Omental fat pad (tissue), 4 donors: ENCODE measurements at places on chromosomes 16 and 17.

- DNase-seq, result no peak
Observed at GRCh38 chr17:78672005-78672404, 94.8 kb upstream of the DNAH17 start.

DNA sequence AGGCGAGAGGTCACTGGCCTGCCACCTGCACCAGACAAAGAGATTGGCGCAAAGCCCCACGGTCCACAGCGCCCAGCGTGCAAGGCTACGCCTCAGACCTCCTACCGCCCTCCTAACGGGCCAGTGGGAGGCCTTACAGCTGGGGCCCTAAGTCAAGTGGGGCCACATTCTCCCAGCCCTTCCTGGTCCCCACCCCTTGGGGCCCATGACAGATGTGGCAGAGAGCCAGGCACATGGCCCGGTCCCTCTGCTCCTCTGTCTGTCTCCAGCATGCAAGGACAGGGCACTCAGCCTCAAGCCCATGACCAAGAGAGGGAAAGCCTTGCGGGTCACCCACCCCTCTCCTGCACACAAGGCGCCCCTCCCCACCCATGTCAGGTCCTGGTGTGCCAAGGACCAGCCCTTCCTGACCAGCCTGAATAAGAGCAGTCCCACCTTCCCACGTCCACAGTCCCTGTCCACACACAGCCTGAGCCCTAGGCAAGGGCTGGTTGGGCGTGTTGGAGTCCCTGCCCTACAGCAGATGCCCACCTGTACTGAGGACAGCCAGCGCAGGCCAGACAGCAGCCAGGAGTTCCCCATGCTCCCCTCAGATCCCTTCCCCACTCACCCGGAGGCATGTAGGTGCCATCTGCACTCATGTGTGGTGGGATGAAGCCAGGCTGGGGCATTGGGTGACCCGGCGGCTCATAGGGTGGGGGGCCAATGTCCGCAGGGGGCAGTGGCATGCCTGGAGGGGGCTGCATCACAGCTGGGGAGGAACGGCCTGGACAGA is 25.3 kb downstream of the CDIP1 start:
- DNase-seq, result no peak

GRCh38 chr16:75617121-75617520 is 6.0 kb downstream of the ADAT1 start:
- DNase-seq, result no peak

DNA sequence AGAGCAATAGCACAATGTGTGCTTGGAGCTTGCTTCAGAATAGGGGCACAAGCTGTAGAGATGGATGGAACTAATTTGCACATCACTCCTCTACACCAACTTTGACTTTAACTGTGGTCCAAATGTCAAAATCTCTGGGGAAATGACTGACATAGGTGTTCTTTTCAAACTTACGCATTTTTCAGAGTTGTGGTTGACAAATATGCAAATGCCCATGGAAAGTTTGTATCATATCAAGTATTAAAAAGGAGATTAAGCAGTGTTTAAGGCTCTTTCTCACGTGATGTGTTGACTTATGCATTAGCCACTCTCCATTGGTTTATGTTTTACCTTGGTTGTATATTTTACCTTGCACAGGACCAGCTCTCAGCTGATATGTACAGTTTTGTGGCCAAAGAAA is 77.1 kb downstream of the ELAC2 start:
- no peak for DNase-seq

GRCh38 chr16:82748026-82748425 is 121.3 kb downstream of the CDH13 start:
- DNase-seq, result no peak

- no peak for DNase-seq
Observed at GRCh38 chr17:42201458-42201772, 7.1 kb upstream of the GHDC start.

GRCh38 chr16:86580063-86580790 is 1.9 kb downstream of the FOXL1 start:
- no peak for DNase-seq

- no peak for DNase-seq
Observed at GRCh38 chr17:77501101-77501566, 360.4 kb downstream of the SEC14L1 start.

DNA sequence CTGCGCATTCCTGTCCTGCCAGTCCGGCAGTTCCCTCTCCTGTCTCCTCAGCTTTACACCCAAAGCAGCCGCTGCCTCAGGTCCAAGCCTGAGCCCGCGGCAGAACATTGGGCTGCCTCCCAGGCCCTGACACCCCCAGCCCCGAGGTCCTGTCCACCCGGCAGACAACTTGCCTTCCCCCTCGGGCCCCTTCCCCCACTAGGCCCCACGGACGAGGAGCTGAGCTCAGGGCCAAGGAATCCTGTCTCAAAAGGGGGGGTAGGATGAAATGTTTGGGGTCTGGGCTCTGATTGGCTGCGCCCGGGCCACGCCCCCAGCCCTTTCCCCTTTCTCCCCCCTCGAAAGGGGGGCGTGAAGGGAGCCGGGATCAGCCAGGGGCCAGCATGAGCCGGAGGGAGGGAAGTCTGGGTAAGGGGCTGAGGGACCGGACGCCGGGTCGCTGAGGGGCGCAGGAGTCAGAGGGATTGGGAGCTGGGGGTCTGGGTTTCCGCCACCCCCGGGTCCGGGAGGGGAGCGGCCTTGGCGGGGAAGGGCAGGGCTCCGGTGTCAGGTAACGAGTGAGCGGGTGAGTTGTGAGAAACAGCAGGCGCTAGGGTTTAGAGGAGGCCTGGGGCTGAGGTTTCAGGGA is at the start of gene CTF1:
CTF1 (plus strand) TSS at position 354 of the 628 bp plus-strand sequence; CDS start at position 384, 30 bp downstream.
- DNase-seq, result no peak

- DNase-seq, result no peak
Observed at GRCh38 chr17:55330344-55330933, 65.7 kb downstream of the HLF start.

- no peak for DNase-seq
Observed at GRCh38 chr17:66443166-66443565, 140.8 kb downstream of the PRKCA start.

DNA sequence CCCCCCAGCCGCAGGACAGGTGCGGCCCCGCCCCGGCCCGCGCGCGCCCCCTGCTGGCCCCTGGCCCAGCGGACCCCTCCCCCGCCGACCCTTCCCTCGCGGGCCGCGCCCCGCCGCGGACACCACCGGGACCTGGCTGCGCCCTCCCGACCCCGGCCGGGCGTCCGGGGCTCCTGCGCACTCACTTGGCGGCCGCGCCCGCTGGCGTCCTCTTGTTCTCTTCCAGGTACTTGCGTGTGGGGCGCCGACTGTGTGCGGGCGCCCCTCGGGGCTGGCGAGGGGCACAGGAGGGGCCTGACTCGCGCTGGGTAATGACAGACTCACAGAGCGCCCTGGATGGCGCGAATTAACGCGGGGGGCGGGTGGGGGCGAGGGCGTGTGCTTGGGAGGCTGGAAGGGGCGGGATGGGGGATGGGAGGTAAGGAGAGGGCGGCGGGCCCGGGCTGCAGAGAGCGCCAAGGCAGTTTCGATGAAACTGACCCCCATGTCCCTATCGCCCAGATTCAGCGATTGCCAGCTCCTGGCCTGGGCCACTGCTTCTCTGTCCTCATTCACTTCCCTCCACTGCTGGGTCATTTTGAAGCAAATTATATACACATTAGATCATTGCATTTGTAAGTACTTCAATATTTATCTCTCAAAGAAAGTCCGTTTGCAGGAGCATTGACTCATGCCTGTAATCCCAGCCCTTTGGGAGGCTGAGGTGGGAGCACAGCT is 445 bp upstream of the DBNDD1 start:
- DNase-seq, result no peak

DNA sequence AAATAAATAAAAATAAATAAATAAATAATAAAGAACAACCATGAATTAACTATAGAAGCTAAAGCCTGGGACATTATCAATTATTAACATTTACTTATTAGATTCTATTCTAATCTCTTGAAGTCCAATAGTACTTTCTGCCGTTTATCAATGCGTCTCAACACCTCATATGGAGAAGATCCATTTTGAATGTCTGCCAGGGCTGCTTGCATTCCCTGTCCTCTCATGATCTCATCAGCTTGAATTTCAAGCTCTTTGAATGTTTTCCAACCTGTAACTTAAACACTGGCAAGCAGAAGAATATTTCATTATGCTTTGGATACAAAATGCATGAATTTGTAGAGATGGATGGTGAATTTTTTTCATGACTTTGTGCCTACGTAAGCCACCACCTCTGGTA is 191.9 kb upstream of the ANKFN1 start:
- DNase-seq, result no peak

DNA sequence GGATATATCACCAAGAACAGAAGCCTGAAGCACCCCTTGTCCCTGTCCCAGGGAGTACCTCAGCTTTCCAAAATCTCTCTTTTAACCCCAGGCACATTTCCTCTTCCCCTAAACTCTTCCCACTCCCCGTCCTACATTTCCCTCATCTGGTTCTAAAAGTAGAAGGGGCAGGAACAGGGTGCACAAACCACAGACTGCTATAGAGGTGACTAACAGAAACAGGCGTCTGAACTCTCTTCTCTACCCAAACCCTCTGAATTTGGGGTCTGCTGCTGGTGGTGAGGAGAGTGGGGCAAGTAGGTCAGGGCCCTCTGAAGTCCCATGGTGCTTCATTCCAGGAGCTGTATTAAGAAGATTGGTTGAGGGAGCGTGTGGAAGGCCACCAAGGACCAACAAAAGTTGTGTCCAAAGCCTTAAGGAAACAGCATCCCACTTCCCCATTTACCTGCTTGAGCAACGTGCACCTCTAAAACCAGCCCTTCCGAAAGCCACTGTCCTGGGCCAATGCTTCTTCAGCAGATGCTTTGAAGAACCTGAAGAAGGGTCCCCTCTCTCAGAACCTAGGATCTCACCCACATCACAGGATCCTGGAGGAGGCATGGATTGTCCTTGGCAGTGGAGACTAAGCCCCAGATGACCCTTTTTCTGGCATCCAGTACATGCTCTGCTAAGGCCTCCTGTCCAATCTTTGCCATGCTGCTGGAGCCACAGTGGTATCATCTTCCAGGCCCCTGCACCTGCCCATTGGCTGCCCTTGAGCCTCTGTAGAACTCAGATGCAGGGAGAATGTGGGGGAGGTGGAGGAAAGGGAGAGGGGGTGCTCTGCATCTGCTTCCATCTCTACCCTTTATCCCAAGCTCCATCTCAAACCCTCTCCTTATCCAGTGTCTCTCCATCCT is 5.7 kb upstream of the NR1D1 start:
- DNase-seq, result no peak

GRCh38 chr17:10797476-10798328 is 6.2 kb downstream of the TMEM238L start:
- no peak for DNase-seq

- DNase-seq, result no peak
Observed at GRCh38 chr16:80792031-80792430, 12.4 kb downstream of the CDYL2 start.

DNA sequence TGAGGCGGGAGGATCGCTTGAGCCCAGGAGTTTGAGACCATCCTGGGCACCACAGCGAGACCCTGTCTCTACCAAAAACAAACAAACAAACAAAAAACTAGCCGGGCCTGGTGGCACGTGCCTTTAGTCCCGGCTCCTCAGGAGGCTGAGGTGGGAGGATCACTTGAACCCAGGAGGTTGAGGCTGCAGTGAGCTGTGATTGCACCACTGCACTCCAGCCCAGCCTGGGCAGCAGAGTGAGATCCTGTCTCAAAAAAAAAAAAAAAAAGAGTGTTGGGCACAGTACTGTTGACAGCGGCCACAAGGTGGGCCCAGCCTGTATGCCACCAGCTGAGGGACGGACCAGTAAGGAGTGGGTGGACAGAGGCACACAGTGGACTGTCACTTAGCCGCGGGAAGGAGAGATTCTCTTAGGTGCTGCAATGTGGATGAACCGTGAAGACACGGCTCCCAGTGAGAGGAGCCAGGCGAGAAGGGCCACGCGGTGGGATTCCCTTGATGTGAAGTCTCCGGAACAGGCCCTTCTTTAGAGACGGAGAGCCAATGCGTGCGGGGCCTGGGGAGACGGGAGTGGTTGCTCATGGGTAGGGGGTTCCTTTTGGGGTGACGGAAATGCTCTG is 31.1 kb downstream of the GSE1 start:
- DNase-seq, result no peak

DNA sequence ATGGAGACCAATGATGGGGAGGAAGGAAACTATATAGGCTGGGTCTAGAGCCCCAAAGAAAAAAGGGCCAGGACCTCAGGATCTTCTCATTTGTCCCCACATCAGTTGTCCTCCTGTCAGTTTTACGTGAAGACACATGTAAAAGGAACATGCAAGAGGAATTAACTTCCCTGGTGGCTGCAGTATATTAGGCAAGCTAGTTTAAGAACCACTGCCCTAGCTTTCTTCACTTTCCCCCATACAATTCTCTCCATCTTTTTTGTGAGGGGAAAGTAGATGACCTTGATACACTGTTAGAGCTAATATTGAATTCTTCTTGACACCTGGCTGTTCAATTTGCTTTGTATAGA is 2.3 kb downstream of the MAP3K3 start:
- no peak for DNase-seq

DNA sequence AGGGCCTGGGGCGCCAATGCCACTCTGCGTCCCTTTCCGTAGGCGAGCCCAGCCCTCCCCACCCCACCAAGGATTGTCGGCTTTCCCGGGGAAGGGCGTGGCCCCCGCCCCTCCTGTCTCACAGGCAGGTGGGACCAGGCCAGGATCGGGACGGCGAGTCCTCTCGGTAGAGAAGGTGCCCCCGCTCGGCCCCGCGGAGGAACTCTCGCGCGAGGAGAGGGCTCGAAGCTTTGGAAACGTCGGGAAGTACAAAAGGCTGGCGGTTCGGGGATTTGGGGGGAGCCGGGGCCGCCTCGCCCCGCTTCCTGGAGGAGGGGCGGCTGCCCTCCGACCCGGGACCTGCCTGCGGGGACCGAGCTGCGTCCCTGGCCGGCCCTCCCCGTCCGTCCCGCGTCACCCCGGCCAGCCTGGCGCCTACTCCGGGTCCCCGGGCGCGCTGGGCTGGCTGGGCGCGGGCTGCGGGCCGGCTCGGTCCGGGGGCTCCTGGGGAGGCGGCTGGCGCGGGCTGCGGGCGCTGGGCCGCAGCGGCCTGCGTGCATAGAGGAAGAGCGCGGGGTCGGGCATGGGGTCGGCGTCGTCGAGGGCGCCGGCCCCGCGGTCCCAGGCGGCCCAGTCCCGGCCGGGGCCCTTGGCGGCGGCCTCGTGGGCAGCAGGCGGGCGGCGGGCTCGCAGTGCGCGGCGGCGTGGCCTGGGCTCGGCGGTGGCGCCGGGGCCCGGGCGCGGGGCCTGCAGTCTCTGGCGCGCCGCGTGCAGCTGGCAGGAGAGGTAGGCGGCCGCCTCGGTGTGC is 12.6 kb upstream of the CLUH start:
- no peak for DNase-seq

DNA sequence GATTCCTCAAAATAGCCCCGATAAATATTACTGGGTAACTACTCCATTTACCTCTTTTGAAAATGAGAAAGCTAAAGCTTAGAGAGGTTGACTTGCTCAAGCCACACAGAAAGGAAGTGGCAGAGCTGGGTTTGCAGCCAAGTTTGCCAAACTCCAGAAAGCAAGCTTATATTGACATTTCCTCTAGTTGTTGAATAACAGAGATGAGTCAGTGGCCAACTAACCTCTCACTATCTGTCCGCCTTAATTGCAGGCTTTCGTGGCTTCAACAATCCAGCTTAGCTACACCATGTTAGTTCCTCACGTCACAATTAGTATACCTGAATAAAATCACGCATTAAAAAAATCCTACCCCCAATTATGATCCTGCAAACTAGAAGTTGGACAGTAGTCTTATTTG is 151.7 kb downstream of the CNTNAP4 start:
- no peak for DNase-seq

- no peak for DNase-seq
Observed at GRCh38 chr17:12734926-12735325, 54.4 kb upstream of the ARHGAP44 start.
